ENCODE measurements at places on chromosomes 1 and 21.

GRCh38 chr1:95254959-95255358, 20.9 kb downstream of the RWDD3 start:
- no peak for DNase-seq

DNA sequence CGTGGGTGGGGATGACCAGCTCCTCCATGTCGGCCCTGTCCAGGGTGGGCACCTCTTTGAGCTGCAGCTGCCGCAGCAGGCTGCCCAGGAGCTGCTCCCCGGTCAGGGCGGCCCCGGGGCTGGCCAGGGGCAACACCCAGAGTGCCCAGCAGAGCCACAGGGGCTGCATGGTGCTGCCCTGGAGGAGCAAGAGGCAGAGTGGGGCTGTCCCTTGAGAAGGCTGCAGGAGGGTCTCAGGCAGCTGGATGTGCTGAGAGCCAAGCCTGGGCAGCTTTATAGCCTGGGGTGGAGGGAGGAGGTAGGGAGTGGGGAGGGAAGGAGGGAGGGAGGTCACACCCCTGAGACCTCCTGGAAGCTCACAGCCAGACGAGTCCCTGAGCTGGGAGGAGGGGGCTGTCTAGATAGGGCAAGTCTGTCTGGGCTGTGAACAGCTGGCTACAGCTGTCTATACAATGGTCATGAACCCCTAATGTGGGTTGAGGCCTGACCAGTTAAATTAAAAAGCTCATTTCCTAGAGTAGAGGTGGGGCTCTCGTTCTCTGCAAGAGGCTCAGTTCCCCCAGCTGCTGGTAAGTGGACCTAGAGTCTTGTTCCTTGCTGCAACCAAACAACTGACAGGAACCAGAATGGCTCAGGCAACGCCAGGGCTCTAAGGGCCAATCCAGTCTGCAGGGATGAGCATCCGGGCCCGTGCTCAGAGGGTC, at the start of gene LEFTY1:
Gene LEFTY1 (minus strand): TSS at position 249 of the 704 bp plus-strand sequence. CDS start 80 bp downstream, at position 169.
- DNase-seq: no peak

DNA sequence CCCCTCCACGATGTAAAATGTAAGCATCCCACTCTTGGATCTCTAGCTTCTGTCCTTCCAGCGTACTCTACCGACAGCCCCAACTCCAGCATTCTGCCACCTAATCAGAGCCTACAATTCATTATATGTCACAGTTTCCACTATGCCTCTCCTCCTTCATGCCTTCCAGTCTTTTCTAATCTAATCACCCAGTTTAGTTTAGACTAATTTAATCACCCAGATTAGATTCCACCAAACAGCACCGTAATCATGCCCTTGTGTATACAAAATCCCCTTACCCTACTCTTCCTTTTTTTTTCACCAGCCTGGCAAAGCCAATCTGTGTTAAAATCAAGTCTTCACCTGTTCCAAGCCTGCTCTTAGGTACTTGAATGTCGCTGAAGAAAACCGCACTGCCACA, 49.8 kb upstream of the KANK4 start:
- DNase-seq: no peak

DNA sequence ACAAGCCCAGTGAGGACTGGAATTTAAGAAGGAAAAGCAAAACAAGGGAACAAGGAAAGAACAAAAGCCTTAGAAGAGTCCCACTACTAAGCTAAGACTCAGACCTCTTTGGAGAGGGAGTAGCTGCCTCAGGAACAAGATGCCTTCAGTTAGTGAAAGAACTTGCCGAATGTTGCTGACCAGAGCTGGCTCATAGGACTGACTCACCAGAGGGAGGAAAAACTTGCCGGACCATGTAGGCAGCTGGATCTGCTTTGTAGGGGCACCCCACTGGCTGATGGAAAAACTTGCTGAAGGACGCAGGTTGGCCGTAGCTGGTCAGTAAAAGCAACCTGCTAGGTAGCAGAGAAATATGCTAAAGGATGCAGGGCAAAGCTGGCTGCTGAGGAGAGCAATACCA, 15.3 kb upstream of the ZSWIM5 start:
- no peak for DNase-seq

- DNase-seq: no peak
Measured at GRCh38 chr1:157105988-157106812, 6.6 kb upstream of the ETV3L start.

DNA sequence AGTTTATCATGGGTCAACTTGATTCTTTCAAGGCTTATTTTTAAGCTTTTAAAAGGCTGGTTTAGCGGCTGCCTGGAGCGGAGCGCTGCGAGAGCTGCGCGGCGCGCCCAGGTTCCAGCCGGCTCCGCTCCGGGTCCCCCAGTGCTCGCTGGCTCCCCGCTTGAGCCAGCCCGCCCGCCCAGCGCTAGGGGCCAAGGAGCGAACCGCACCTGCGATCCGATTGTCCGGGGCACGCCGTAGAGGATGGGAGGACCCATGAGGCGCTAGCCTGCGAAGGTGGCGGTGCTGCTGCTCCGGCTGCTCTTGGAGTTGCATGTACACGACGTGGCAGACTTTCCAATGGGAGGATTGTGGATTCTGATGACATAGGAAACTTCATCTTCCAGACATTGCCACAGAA, 9.9 kb upstream of the CFHR4 start:
- no peak for DNase-seq

DNA sequence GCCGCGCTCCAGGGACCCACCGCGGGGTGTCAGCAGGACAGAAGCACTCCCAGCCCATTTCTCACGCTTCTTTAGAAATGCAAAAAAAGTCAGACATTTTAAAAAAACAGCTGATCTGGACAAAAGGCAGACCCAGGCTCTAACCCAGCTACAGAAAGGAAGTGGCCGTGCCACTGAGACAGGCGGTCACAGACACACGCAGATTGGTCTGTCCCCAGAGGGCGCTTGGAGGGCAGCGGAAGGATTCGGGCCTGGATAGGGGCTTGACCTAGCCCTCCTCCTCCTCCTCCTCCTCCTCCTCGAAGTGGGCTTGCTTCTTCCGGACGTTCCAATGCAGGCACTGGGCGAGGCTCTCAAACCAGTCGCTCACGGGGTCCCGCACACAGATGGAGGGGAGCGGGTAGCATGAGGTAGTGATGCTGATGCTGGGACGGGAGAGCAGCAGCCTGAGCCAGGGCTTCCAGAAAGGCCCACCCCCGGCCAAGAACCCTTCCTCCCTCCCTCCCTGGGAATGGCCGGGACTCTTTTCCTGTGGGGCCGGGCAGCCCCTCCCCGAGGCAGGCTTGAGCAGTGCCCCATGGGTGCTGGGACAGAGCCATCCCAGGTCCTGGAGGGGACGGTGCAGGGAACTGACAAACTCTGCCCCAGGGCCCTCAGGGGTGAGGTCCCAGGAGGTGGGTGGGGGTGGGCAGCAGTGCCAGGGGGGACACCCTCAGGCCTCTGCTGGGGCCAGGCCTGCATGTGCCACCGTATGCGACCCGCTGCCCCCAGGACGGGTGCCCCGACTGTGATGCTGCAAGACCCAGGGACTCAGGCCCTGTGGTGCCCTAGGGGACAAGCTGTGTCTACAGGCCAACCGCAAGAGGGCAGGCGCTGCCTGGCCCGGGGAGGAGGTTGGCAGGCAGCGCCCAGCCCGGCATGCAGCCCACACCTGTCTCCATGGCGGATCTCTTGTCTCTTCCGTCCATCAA, 25.3 kb downstream of the NADK start:
- no peak for DNase-seq

Data from activated effector memory CD4-positive, alpha-beta T cell treated with Interleukin-2 at 50 U/mL for 16 hours (primary cell).